ENCODE measurements at places on chromosomes 11 and 22. TPM values are rescaled to one million over a fixed set of nuclear protein-coding genes. Genes with fewer than 3 reads are reported as not detected.

Gene ART1
- total RNA-seq = not detected

DNA sequence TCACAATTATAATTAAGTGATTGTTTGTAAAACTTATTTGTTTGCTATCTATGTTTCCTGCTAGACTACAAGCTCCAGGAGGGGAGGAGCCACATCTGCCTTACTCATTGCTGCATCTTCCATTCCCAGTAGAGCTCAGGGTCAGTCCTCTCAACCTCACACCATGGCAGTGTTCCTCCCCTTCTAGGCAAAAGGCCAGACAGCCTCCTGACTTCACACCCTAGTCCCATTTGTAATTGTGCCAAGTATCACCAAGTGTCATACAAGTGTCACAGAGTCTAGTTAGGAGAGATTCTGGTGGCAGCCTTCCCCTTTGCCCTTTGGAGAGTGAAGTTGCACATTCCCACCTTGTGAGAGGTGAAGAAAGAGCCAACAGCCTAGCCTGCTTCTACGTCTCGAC, 490.4 kb downstream of the INSC start:
- no peak for DNase-seq

DNA sequence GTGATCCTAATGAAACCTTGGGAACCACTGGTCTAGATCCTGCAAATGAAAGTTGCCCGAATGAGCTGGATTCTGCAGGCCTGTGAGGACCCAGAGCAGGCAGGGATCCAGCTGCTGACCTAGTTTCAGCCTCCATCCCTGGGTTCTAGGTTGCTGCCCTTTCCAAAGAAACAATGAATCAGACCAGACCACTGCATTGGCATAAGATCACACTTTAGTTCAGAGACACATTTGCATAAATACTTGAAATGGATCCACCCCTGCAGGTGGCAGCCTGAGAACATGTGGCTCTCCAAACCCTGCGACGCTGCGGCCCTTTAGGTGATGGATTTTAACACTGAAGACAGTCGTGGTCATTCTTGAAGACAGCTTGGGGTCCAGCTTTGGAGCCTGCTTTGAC, 23.7 kb downstream of the ADAMTS8 start:
- DNase-seq = no peak

DNA sequence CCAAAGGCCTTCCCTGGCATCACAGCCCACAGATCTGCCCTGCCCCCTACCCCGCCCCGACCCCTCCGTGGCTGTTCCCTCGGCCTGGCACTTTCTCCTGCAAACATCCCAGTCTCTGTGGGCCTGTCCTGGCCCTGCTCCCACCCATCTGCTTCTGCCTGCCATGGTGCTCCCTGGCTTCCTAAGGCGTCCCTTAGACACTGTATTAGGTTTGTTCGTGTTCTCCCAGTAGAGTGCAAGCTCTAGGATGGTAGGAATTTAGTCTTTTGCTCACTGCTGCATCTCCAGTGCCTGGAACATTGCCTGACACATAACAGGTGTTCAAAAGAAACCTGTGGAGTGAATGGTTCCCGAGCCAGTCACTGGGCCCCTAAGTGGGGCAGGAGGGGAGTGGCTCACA, 69.6 kb upstream of the PITPNB start:
- no peak for DNase-seq

- DNase-seq = no peak
Measured at GRCh38 chr22:35752863-35753189, 35.2 kb downstream of the APOL5 start.

Gene XKR3
- not detected for total RNA-seq

DNA sequence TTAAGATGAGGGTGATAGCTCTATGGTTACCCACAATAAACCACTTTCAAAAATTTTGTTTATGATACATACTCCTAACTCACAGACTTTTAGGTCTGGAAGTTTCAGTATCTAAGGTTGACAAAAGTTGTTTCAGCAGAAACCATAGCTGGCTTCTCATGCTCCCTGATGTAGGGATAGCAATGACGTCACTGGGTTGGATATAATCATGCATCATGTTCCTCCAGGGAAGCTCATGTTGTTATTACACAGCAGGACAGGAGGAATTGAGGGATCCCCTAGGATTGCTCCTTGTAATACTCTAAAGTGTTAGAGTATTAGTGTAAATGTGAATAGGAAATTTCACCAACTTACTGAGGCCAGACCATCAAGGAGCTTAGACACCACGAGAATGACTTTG, 23.6 kb downstream of the APOL3 start:
- DNase-seq = no peak

- peak; percentile 20 for DNase-seq
Measured at GRCh38 chr11:19951558-19952115, 208.6 kb downstream of the DBX1 start.

GRCh38 chr11:75474240-75474639, 41.2 kb upstream of the KLHL35 start:
- no peak for DNase-seq

DNA sequence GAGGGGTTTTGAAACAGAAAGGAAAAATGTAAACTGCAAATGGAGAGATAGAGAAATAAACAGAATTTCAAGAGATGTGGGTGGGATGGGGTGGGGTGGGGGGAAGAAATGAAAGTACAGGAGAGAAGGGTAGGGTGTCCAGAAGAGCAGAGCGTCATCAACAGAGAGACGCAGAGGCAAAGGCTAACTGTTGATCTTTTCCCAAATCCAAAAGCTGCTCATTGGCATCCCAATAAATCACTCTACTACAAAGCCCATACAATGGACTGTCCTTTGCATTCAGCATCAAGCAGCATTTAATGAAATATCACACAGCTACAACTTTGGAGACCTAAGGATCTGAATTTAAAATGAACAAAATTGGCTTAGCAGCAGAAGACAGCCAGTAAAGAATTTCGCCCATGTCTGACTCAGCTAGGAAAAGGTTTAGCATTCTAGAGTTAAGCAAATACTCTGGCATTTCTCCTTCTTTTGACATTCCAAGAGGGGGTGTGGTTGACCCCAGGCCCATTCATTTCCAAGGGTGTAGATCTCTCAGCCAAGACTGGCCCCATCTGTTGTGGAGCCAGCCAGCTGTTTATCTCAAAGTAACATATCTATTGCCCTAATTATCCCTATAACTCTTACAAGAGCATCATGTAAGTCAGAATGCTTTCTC, 1.5 kb downstream of the RAB30 start:
- no peak for DNase-seq

GRCh38 chr11:72091292-72091691, 10.6 kb downstream of the LRRC51 start:
- peak; percentile 76 for DNase-seq

- DNase-seq = no peak
Measured at GRCh38 chr11:115377882-115378296, 126.3 kb downstream of the CADM1 start.

Gene MISFA
- total RNA-seq = 0.67 TPM

GRCh38 chr11:69218946-69219720, 63.4 kb downstream of the SMIM38 start:
- DNase-seq = no peak

GRCh38 chr22:19656541-19657251, 57.6 kb upstream of the SEPTIN5 start:
- DNase-seq = no peak

Gene MAFF
- total RNA-seq = 4.7 TPM

DNA sequence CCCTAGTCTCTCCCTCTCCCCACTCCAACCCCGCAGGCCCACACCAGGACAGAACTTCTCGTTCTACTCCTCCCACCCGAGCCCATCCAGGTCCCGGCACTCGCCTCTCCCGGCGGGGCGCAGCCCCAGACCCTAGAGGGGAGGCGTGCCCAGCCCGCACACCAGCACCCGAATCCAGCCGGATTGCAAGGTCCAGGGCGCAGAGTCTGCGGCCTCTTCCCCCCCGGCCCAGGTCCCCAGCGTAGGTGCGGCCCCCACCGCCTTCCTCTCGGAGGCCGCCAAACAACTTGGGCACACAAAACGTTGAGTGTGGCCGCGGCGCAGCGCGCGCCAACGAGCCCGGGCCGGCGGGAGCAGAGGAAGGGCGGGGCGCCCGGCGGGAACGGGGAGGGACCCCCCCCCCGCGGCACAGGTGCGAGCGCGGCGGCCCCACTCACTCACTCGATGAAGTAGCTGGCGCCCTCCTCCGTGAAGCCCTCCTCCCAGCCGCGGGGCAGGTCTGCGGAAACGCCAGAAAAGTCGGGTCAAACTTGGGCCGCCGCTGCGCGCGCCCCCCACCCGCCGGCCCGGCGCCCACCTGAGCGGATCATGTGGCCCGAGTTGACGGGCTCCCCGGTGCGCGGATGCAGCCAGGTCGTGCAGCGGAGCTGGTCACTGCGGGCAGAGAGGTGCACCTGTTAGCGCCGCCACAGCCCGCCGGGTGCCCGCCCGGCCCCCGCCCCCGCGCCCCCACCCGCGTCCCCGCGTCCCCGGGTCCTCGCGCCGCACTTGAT, 480 bp downstream of the PLEKHA7 start:
- peak; percentile 30 for DNase-seq

Data from activated CD4-positive, alpha-beta T cell treated with anti-CD3 and anti-CD28 coated beads, Interleukin-2, amount 10 ng/mL, durations not matched to agents 7 days and 5 days (primary cell).